ENCODE measurements at places on chromosomes 5 and 9.
A peak's percentile ranks its signal among the peaks of the same experiment; 100 is the strongest.

GRCh38 chr5:82095536-82095935 lies 123.7 kb downstream of the ATG10 start:
- DNase-seq: no peak

GRCh38 chr5:136482206-136482605 lies 116.9 kb upstream of the TRPC7 start:
- DNase-seq: no peak

GRCh38 chr5:103785569-103785968 lies 223.0 kb upstream of the NUDT12 start:
- DNase-seq: no peak

- no peak for DNase-seq
Observed at GRCh38 chr5:61991430-61991829, 314.6 kb upstream of the KIF2A start.

- DNase-seq: no peak
Observed at GRCh38 chr5:2165203-2165602, 282.5 kb upstream of the IRX4 start.

- DNase-seq: no peak
Observed at GRCh38 chr5:119332208-119332607, 23.6 kb upstream of the TNFAIP8 start.

- peak; percentile 83 for DNase-seq
Observed at GRCh38 chr9:123338710-123339665, 17.0 kb upstream of the CRB2 start.

- DNase-seq: no peak
Observed at GRCh38 chr9:99238331-99238730, 16.2 kb downstream of the SEC61B start.

GRCh38 chr5:115069087-115069968 lies 100.4 kb downstream of the TRIM36 start:
- DNase-seq: peak; percentile 5

- no peak for DNase-seq
Observed at GRCh38 chr5:41256400-41256799, 43.1 kb upstream of the C6 start.

- no peak for DNase-seq
Observed at GRCh38 chr5:10420468-10420867, 21.2 kb upstream of the ROPN1L start.

- DNase-seq: no peak
Observed at GRCh38 chr9:96169484-96169883, 132.5 kb downstream of the HSD17B3 start.

- peak; percentile 57 for DNase-seq
Observed at GRCh38 chr9:18473652-18474279, at the start of gene ADAMTSL1. Gene ADAMTSL1 (plus strand): TSS chr9:18474153. CDS start chr9:18474233, 80 bp downstream.

- DNase-seq: peak; percentile 49
Observed at GRCh38 chr5:91313757-91314673, 69.1 kb downstream of the ARRDC3 start.

GRCh38 chr5:37847978-37848425 lies 8.2 kb upstream of the GDNF start:
- no peak for DNase-seq

DNA sequence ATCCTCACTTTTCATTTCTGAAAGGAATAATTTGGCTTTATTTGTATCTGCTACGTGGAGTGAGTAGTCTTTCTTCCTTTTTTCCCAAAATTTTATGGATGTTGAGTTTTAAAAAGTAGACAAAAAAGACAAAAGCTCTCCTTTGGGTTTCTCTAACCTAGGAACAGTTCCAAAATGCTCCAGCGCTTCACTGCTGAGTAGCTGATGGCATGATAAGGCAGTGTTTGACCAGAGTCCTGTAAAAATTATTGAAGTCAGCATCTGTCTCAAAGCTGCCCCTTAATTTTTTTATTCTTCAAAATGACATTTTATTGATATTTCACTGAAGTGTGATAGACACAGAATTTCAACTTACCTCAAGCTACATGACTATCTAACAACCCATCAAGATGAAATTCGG lies 219.0 kb downstream of the ADAMTSL1 start:
- no peak for DNase-seq

DNA sequence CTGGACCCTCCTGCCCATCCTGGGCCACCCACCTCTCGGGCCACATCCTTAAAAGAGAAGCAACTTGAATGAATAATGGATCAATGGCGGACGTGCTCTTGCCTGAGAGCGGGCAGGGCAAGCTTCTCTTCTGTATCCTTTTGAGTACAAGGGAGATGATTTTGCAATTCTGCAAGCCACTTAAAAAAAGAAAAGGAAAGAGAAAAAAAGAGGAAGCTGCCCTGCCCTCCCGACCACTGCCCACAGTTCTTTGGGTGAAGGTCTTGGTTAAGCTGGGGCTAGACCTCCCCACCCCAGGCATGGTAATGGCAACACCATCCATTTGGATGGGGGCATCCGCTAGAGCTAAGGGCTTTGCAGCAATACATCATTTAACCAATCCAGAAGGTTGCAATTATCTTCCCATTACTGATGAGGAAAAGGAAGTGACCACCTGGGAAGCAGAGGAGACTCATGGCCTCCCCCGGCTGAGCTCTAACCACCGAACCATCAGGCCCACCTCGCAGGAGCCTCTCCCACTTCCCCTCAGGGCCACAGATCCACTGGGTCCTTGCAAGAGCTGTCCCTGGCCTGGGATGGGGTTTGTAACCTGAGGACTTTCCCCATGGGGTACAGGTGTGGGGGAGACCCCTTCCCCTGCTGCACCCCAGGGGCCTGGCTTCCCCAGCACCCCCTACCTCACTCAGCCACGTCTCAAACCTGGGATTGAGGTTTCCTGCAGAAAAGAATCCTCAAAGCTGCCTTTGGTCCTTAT lies 27.8 kb upstream of the LAMC3 start:
- no peak for DNase-seq

GRCh38 chr5:134249469-134250379 lies 23.9 kb upstream of the PPP2CA start:
- DNase-seq: no peak

GRCh38 chr5:154984946-154985516 lies 28.5 kb upstream of the KIF4B start:
- DNase-seq: no peak

DNA sequence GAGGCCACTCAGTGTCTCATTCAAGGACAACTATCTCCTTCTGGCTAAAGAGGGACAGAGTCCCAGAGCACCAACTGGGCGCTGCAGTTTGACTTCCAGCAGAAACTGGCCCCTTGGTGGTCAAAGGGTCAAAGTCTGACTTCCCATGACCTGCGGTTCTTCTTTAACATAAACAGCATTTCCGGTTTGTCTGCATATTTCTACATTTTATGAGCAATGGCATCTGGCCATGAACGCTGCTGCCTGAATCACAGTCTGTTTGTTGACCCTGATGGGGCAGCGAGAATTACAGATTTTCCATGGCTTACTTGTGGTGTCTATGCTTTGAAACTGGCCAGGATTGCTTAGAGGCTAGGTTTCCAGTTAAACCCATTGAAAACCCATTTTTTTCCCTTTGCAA lies 1.3 kb downstream of the TNFSF15 start:
- DNase-seq: no peak

- DNase-seq: no peak
Observed at GRCh38 chr5:19322716-19323485, 665.1 kb downstream of the CDH18 start.

DNA sequence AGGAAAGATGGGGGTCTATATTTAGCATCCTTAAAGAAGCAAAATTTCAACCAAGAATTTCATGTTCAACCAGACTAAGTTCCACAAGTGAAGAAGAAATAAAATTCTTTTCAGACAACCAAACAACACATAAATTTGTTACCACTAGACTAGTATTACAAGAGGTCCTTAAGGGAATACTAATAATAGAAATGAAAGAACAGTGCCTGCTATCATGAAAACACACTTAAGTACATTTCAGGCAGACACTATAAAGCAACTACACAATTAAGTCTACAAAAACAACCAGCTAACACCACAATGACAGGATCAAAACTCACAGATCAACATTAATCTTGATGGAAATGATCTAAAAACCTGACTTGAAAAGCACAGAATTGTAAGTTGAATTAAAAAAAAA lies 477.2 kb downstream of the PTPRD start:
- no peak for DNase-seq

GRCh38 chr9:89247431-89248353 lies 63.3 kb upstream of the CKS2 start:
- no peak for DNase-seq

All from occipital lobe (tissue), 3 donors.